ENCODE measurements at places on chromosomes 11 and 22.

- DNase-seq, result no peak
Measured at GRCh38 chr11:80107415-80107814, 666.6 kb upstream of the TENM4 start.

DNA sequence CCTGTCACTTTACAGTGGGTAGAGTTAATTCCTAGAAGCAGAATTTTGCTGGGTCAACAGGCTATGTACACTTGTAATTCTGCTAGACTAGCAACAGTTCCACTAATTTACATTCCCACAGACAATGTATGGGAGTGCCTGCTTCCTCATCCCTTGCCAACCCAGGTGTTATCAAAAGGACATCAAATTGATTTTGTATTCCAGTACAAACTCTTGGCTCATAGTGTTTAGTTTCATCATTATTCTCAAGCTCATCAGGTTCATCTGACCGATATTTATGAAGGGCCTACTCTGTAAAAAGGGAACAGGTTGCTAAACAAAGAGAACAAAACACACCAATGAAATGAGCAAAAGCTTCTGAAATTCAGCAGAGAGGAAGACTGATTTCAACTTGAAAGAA is 30.7 kb downstream of the PITPNB start:
- DNase-seq, result no peak

DNA sequence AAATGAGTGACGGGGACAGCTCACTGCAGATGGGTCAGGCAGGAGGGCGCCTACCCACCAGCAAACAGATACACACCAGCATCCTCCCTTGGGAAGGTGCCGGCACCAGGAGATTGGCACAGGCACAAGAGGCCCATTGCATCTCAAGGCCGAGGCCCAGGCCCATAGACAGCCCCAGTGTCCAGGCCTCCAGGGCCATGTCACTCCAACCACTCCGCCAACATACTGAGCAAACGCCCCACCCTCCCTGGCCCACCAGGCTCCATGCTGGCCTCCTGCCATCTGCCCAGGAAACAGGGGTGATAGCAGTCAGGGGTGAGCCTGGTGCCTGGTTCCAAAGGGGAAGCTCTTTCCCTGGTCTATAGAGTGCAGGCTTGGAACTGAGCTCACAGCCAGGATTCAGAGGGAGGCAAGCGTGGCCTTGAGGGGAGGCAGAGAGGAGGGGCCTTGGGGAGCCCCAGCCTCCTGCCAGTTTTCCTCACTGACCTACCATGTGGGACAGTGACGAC is 34.7 kb downstream of the PISD start:
- DNase-seq, result no peak

DNA sequence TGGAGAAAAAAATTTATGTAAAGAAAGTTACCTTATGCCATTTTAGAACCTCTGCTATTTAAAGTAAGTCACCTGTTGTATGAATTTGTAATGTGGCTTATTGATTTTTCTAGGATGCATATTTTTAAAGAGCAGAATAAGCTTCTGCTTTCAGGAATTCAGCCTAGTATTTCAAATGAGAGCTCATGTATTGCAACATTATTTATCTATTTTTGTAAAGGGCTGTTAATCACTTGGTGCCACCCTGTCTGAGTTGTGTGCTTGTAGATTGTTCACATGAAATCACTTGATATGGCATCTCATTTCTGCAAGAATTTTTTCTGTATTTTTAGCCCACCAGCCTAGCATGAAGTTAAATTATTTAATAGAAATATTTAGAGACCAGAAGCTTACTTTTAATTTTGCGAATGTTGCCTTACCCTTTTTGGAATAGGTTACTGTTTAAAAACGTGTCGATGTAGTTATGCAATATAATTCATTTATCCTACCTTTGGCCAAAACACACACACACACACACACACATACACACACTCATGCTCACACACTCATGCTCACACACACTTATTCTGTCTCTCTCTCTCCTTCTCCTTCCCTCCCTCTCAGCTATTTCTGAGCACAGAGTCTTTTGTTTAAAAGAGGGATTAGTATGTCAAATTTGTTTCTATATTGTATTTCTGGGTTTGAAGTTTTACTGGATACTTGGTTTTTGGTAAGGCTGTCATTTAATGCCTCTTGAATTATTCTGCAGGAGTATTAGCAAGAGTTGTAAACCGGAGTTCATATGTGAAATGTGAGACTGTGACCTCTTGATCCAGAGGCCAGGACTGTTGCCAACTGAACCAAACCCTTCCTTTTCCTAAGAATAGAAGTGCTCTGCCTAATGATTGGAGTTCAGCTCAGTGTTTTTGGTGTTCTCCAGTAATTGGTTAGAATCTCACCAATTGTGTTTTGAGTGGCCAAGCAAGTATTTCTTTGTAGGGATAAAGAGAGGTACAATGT is 34.4 kb downstream of the YAP1 start:
- no peak for DNase-seq

DNA sequence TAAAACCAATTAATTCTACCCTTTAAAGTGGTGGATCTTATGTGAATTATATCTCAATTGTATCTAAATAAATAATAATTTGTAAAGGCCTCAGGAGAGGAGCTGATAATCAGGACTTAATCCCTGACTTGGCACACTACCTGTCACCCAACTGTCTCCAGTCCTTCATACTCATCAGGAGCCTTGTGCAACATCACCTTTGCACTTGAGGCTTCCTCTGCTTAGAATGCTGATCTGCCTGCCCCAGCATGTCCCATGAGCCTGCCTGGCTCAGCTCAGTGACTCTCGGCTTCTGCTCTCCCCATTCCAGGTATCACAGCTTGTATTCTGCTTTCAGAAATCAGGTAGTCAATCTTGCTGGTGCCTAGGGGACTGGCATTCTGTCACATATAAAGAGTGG is 43.9 kb upstream of the PRODH start:
- DNase-seq, result no peak

- no peak for DNase-seq
Measured at GRCh38 chr11:76629853-76630599, 40.5 kb downstream of the LRRC32 start.

DNA sequence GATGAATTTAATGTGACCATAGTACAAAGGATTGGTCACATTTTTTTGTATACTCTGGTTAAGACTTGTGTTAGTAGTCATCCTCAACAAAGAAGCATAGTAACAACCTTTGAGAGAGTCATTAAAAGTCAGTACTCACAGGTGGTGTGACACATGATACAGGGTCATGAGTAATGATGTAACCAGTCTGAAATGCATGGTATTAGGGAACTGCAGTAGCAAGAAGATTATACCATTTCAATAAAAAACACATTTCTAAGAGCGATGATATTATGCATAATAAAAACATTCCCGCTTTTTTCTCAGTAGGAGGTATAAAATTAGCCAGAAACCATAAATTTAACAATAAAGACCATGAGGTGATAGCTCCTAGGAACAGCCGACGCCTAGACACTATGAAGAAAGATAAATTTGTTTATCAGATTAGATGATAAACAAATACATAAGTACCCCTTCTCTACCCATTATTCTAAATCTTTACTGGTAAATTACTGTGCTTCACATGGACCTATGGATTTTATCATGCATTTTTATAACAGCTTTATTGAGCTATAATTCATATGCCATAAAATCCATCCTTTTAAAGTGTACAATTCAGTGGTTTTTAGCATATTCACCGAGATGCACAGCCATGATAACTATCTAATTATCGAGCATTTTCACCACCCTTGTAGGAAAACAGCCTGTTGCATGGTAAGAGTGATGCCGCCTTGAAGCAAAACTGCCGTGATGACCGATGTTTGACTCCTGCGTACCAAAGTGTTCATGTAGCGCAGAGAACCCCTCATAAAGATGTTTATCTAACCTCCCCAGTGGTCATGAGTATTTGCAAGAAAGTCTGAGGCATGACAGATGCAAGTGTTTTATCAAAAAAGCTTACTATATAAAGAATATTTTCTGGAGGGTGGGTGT is 41.8 kb downstream of the TMPRSS5 start:
- DNase-seq, result no peak
